CD4-positive, CD25-positive, alpha-beta regulatory T cell (primary cell): ENCODE measurements at places on chromosomes 5 and 9. TPM values are rescaled to one million over a fixed set of nuclear protein-coding genes. Genes with fewer than 3 reads are reported as not detected.

Gene SV2C
- 0.12 TPM for total RNA-seq

- no peak for DNase-seq
Observed at GRCh38 chr5:139131465-139131864, 66.7 kb downstream of the SIL1 start.

DNA sequence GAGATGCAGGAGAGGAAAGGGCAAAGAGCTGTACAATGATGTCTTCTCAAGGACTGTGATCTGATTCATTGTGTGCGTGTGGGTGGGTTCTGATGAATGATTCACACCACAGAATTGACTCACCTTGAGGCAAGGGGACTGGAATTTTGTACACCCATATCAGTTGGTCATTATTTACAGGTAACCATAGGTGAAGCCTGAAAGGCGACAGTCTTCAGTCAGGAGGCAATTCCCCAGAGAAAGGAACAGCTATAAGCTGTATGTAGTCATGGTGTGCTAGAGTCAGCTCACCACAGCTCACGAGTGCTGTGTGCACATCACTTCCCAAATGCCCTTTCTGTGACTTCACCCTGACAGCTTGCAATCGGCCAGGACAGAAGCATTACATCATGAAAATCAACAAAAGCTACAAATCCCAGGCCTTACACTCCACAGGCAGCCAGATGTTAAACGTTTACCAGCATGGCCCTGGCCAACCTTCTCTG, 87.6 kb upstream of the RPS23 start:
- DNase-seq = no peak

- DNase-seq = no peak
Observed at GRCh38 chr5:1099926-1100663, 11.8 kb downstream of the SLC12A7 start.

DNA sequence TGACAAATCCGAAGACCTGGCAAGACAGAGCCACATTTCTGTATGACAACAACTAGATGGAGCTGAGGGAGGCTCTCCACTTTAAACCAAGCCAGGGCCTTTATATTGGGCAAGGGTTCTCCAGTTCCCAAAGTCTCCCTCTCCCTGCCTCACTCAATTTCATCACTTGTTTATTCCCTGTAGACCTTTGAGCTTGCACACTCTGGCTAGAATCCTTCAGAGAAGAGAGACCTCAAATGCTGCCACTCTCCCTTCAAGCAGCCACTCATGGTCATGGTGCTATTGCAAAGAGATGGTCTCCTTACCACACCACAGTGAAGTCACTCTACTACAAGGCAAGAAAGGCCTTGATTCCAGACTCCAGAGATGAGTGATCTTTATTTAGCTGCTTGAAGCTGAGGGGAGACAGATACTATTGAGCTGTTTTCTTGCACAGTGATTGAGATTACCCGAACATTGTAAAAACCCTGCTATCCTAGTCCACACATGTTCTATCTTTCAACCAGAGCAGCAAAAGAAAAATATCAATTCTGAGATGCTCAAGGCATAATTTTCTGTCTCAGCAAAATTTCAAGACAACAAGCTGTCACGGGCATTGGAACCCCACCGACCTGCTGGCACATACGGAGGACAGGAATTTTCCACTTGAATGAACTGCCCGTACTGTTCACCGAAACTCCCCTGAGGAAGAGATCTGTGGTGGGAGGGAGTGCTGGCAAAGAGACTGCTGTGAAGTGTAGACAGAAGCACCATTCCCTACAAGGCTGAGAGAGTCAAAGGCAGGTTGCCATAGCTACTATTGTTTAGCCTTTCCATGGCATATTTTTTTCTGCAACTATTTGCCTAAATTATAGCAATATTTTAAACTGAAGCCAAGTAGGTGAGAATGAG, 81.1 kb downstream of the CDO1 start:
- no peak for DNase-seq

Gene GPR150
- 0.37 TPM for total RNA-seq

DNA sequence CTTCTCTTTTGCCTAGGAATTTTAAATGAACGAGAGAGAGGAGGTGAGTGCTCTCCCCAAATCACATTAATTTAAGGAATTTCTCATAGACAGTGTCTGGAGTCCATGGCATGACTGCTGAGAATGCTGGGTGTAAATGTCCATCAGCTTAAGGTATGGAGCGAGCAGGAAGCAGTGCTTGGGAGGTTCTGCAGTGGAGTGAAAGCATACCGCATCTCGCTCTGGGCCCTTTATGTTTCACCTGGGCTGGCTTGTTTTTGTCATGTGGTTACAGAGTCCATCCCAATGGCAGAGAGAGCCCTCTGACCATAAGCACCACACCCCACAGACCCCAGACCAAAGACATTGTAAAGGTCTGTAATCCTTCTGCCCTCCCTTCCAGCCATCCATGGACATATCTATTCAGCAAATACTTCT, 20.6 kb upstream of the TNFAIP8 start:
- no peak for DNase-seq

Gene CARD6
- 2.8 TPM for total RNA-seq

Gene ADAMTS13
- 0.47 TPM for total RNA-seq

Gene LRRC8A
- 39.7 TPM for total RNA-seq
